ENCODE measurements at places on chromosomes 11 and 22. TPM values are rescaled to one million over a fixed set of nuclear protein-coding genes. Genes with fewer than 3 reads are reported as not detected.

PYGM gene
- 5.1 TPM for polyA plus RNA-seq

F2 gene
- not detected for polyA plus RNA-seq

TMEM191B gene
- polyA plus RNA-seq, result 1.3 TPM

RIMBP3B gene
- 0.03 TPM for polyA plus RNA-seq

DGCR8 gene
- 16.3 TPM for polyA plus RNA-seq

ZNF280B gene
- polyA plus RNA-seq, result 0.81 TPM

TOMT gene
- not detected for polyA plus RNA-seq

OR5W2 gene
- not detected for polyA plus RNA-seq

GVQW3 gene
- polyA plus RNA-seq, result 0.97 TPM

ROM1 gene
- polyA plus RNA-seq, result 11.1 TPM

VPREB1 gene
- not detected for polyA plus RNA-seq

FBLN1 gene
- 83.6 TPM for polyA plus RNA-seq

MMP27 gene
- polyA plus RNA-seq, result not detected

PKDREJ gene
- polyA plus RNA-seq, result 0.07 TPM

OR5A1 gene
- polyA plus RNA-seq, result not detected

MUC2 gene
- not detected for polyA plus RNA-seq

OR6A2 gene
- polyA plus RNA-seq, result not detected

SERHL2 gene
- polyA plus RNA-seq, result 5.8 TPM

ATP6V1E1 gene
- 388 TPM for polyA plus RNA-seq

TMEM45B gene
- polyA plus RNA-seq, result 0.27 TPM

DCHS1 gene
- polyA plus RNA-seq, result 5.0 TPM

OTOG gene
- polyA plus RNA-seq, result not detected
